CD4-positive, alpha-beta T cell treated with Interleukin-10 for 1 hour (primary cell): ENCODE measurements at places on chromosomes 2 and 18.

- no peak for DNase-seq
These were observed 616 bp downstream of the RNPEPL1 start for GRCh38 chr2:240568678-240569522.

DNA sequence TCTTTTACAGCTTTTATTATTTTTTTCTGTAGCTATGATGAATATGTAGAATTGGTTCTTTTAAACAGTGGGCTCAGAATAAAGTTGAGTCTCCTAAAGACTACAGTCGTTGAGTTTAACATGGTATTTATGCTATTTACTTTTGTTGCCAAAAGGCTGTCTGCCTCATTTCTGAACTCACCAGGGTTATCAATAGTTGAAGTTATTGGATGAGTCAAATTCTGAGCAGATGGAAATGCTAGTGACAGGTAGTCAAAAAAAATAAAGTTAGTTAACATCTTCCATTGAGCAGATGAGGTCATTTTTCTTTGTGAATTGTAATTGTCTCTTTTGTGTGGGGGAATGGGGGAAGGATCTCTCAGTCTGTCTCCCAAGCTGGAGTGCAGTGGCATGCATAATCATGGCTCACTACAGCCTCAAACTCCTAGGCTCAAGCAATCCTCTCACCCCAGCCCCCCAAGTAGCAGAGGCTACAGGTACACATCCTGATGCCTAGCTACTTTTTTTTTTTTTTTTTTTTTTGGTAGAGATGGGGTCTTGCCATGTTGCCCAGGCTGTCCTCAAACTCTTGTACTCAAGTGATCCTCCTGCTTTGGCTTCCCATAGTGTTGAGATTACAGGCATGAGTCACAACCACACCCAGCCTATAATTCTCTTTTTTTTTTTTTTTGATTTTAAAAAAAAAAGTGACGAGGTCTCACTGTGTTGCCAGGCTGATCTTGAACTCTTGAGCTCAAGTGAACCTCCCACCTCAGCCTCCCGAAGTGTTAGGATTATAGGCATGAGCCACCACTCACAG, 8.9 kb downstream of the PAPOLG start:
- DNase-seq: no peak

- DNase-seq: no peak
These were observed 35.9 kb downstream of the NABP1 start for GRCh38 chr2:191713837-191714236.

- DNase-seq: no peak
These were observed 90.8 kb downstream of the STRADB start for GRCh38 chr2:201542291-201542690.

DNA sequence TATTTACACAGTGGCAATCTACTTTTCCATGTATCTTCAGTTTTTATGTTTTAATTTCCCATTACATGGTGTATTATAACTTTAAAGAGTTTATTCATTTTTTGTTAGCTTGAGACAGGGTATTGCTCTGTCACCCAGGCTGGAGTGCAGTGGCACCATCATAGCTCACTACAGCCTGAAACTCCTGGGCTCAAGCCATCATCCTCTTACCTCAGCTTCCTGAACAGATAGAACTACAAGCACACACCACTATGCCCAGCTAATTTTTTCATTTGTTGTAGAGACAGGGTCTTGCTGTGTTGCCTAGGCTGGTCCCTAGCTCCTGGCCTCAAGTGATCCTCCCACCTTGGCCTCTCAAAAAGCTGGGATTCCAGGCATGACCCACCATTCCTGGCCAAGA, 66.8 kb downstream of the COA5 start:
- DNase-seq: no peak

GRCh38 chr2:155846259-155846658, 486.3 kb downstream of the NR4A2 start:
- DNase-seq: no peak

DNA sequence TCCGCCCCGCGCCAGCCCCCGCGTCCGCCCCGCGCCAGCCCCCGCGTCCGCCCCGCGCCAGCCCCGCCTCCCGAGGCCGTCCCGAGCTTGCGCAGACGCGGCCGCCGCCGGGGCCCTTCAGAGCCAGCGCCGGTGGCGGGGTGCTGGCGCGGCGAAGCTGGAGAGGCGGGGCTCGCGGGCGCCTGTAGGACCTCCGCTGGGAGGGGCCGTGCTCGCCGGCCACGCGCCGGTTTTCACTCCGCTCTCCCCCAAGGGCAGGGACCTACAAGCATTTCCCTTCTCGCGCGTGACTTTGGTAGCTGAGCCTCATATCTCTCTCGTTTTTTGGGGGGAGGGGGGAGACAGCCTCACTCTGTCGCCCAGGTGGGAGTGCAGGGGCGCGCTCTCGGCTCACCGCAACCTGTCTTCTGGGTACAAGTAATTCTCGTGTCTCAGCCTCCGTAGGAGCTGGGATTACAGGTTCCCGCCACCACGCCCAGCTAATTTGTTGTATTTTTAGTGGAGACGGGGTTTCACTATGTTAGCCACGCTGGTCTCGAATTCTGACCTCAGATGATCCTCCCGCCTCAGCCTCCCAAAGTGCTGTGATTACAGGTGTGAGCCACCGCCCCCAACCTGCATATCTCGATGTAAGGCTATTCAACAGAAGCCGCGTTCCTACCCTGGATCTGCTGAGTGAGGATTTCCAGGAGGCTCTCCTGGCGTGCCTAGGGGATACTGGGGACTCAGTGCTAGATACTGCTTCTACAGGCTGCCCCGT, at the start of gene ZNF514:
Gene ZNF514 (minus strand): TSS at position 159 of the 760 bp plus-strand sequence. CDS start 6,595 bp downstream, outside the sequence.
- peak; percentile 83 for DNase-seq

DNA sequence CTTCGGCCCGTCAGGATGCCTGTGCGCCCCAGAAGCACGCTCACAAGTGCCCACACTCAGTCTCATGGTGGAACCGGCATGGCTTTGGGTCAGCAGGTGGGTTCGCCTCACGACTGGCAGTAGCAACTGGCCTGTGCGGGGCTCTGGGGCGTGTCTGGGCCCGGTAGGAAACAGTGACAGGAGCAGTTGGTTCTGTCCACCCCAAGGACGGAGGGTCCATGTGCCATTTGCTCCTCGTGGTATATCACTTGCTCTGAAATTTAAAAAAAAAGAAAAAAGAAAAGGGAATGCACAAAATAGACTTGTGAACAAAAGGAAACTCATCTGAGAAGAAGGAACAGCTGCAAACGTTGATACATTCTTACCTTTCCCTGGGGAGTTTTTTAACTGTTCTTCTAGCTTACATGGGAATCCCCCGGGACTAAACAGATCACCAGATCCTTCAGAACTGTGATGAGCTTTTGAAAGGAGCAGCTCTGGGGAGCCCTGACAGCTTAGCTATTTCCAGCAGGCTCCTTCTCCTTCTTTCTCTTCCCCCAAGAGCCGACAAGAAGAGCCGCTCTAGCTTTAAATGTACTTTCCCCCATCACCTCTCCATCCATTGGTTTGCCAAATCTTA, 42.8 kb downstream of the TRAPPC12 start:
- DNase-seq: no peak

GRCh38 chr2:134290358-134290757, 36.5 kb downstream of the MGAT5 start:
- DNase-seq: peak; percentile 36

- DNase-seq: no peak
These were observed 103.7 kb downstream of the SLC4A3 start for GRCh38 chr2:219731173-219731572.

DNA sequence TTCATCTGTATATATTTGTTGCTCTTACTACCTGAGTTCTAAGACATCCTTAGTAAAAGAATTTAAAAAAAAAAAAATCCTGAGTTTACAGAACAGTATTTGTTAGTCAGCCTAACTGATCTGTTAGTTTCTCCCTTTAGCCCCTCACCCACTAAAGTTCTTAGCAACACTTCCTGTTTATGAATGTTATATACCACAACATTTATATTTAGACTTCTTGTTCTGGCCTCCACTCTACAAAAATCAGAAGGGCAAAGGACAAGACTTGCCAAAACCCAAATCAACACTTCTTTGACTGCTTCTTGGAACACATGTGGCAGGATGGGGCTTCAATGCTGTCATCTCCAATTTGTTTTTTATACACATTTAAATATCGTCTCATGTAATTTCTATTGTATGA, 71.1 kb downstream of the MGAT5 start:
- peak; percentile 62 for DNase-seq

- DNase-seq: no peak
These were observed 126.5 kb downstream of the GPR39 start for GRCh38 chr2:132542953-132543569.

DNA sequence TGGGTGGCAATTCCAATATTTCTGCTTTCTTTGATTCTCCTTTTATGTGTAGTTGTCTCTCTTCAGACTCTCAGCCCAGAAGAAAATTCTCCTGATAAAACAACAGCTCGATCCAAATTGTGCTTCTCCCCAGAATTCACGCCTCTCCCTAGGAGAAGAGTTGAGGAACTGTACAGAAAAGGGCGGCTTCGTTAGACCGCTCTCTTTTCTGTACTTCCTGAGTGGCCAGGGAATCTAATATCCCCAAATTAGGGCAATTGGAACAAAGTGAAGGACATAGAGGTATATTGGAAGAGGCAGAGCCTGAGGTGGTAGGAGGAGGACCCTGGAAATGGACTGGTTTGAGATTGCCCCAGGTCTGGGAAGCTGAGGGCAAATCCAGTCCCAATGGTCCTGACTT, 5.6 kb downstream of the ADCYAP1 start:
- DNase-seq: no peak

DNA sequence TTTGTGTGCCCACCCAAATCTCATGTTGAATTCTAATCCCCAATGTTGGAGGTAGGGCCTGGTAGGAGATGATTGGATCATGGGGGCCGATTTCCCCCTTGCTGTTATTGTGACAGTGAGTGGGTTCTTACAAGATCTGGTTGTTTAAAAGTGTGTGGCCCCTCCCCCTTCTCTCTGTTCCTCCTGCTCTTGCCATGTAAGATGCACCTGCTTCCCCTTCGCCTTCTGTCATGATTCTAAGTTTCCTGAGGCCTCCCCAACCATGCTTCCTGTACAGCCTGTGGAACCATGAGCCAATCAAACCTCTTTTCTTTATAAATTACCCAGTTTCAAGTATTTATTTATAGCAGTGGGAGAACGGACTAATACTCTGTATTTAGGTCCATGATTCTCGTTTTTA, 588.1 kb downstream of the DCDC2C start:
- no peak for DNase-seq

- DNase-seq: peak; percentile 34
These were observed 138.8 kb downstream of the ATAD2B start for GRCh38 chr2:23788100-23788499.

- no peak for DNase-seq
These were observed 51.1 kb upstream of the EPC2 start for GRCh38 chr2:148593421-148593820.

- DNase-seq: no peak
These were observed 11.5 kb upstream of the SLC4A3 start for GRCh38 chr2:219615894-219616293.

DNA sequence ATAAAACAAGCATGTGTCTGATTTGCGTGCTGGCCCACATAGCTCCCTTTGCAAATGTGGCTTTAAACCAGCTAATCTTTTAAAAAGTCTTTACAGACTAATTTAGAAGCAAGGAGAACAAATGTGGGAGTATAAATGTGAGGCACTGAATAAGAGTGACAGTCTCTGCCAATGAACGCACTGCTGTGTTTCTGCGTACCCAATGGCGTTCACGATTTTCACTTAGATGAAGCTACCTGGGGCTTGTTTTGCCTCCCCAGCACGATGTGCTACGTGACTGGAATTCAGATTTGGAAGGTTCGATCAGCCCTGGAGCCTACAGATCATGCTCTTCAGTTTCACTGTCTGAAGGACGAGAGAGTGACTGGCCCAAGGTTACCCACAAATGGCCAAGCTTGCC, 10.8 kb upstream of the CRACDL start:
- DNase-seq: no peak

GRCh38 chr2:215590010-215590745, 154.3 kb upstream of the FN1 start:
- DNase-seq: no peak

GRCh38 chr2:126269911-126270310, 386.0 kb upstream of the GYPC start:
- no peak for DNase-seq

DNA sequence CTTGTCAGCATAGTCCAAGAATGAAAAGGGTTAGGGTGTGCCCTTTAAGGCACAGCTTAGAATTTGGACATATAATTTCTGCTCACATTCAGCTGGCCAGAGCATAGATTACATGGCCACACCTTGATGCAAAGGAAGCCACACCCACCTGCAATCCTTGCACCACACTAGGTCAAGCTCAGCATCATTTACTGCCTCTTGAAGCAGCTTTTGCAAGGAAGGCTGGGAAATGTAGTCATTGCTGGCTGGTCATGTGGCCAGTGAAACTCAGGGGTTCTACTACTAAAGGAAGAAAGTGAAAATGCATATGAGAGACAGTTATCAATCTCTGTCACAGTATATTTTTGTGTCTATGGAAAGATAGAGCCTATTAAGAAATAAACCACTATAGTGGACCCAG, 159.3 kb downstream of the GFPT1 start:
- no peak for DNase-seq

DNA sequence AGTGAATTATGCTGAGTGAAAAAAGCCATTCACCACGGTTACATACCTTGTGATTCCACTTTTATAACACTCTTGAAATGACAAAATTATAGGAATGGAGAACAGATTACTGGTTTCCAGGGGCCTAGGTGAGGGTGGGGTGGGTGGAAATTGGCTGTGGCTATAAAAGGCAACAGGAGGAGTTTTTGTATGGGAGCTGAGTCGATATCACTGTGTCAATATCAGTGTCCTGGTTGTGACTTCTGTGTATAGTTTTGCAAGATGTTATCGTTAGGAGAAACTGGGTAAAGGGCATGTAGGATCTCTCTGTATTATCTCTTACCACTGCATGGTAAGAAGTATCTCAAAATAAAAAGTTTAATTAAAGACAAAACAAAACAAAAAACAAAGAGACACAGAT, 84.3 kb downstream of the EDAR start:
- DNase-seq: no peak

- no peak for DNase-seq
These were observed 51.8 kb upstream of the GPR75 start for GRCh38 chr2:53911434-53912189.

- DNase-seq: peak; percentile 15
These were observed 79.2 kb downstream of the SETBP1 start for GRCh38 chr18:44759925-44760342.

GRCh38 chr2:95024960-95025405, 525 bp upstream of the MAL start:
- no peak for DNase-seq

DNA sequence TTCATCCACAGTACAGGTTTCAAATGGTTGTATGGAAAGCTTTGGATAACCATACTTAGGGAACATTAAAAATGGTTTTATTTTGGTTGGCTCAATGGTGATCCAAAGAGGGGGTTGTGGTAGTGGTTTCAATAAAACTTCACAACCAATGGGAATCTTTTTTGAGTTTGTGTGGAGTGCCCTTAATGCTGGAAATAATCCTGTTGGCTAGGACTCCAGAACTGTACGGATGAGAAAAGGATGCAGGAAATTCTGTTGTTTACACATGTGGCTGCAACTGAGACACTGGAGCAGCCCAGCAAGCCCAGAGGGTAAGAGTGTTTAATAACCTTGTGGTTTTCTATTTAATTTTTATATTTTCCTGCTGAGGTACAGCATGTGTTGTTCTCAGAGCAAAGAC, at the start of gene CCDC102B:
Gene CCDC102B (plus strand): TSS at position 210 of the 400 bp plus-strand sequence. CDS start 38,684 bp downstream, outside the sequence.
- no peak for DNase-seq
